ENCODE measurements at places on chromosomes 1 and 21.

DNA sequence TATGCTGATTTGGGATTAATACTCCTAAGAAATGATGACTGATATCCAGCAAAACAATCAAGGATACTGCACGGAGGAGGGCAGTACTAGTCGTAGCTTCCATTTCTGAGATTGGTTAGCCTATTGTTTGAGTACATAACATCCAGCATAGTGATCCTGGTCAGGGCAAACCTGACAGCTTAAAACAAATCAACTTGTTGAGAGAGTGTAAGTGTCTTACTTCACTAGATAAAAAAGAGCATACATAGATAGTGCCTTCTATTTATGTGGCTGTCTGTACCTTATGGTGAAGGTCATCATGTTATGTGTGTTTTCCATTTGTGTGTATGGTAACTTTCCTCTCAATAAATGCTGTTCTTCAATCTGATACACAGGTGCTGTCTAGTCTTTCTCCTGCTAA is 228.4 kb downstream of the PTGER3 start:
- DNase-seq = no peak

- DNase-seq = peak; percentile 31
These were observed 18.0 kb downstream of the BMP8A start for GRCh38 chr1:39509360-39510009.

- DNase-seq = no peak
These were observed 579 bp downstream of the SH3BP5L start for GRCh38 chr1:248825136-248825535.

DNA sequence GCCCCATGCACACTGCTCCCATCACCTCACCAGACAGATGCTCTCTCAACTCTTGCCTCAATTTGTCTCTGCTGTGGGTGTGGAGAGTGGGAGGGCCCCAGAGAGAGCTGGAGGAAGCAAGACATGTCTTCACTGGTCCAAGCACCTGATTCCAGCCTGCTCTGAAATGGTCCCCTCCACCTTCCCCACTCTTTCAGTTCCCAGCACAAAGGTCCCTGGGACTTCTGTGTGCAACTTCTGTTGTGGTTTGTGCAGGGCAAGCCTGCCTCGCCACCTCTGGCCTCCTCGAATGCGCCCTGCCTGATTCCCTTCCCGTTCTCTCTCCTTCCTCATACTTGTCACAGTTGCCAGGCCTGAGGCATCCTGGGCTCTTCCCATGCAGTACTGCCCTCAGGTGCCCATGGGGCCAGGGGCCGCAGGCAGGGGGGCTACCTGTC is 119.3 kb downstream of the SYT2 start:
- DNase-seq = no peak

- no peak for DNase-seq
These were observed 106.4 kb downstream of the IFI44 start for GRCh38 chr1:78755986-78756385.

DNA sequence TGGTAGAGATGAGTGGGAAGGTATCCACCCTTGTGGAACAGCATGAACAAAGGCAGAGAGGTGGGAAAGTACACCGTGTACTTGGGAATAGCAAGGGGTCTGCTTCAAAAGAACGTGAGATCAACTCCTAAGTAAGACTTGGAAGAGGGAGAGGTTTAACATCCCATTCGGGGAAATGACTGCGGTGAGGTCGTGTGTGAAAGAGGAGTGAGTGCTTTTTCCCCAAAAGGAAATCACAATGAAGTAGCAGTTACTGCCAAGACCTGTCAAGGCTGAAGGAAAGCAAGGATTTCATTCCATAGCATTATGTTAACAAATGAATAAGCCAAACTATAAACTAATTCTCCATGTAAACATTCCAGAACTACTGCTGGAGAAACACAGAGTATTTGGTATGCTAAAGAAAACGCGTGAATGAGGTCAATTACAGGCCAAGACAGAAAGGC is 20.0 kb upstream of the SYDE2 start:
- DNase-seq = no peak

GRCh38 chr1:94562519-94563260 is 21.1 kb upstream of the F3 start:
- no peak for DNase-seq

GRCh38 chr1:159892944-159893343 is 7.0 kb downstream of the CFAP45 start:
- DNase-seq = no peak

DNA sequence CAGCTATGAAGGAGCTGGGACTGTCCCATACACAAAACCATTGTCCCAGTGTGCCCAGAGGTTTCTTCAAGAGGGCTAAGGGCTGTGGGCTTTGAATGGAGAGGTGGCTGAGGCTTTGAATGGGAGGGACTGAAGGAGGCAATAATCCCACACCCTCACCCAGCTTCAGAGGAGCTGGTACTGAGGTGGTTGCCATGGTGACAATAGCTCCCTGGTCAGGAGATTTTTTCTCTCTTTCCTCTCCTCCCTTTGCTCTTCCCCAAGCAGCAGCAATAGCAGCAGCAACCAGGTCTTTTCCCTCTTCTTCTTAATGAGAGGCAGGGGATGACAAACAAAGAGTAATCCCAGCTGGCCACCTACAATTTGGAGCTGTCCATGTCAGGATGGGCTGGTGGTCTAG is 1.6 kb downstream of the HPCAL4 start:
- DNase-seq = no peak

DNA sequence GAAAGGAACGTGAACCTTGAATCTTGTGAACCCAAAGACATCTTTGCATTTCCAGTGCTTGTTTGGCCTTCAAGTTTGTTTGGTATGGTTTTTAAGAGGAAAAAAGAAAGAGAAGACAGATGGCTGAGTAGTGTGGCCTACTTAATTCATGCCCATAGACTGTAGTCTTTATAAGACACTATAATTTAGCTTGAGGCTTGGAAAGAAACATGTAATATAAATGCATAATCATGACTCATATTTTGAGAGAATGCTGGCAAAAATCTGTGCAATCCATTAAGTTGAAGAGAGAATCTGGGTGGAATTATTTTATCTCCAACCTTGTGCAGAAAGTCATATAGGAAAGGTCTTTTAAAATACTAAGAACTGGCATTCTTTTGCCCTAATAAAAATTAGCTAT is 179.3 kb downstream of the SIPA1L2 start:
- no peak for DNase-seq

DNA sequence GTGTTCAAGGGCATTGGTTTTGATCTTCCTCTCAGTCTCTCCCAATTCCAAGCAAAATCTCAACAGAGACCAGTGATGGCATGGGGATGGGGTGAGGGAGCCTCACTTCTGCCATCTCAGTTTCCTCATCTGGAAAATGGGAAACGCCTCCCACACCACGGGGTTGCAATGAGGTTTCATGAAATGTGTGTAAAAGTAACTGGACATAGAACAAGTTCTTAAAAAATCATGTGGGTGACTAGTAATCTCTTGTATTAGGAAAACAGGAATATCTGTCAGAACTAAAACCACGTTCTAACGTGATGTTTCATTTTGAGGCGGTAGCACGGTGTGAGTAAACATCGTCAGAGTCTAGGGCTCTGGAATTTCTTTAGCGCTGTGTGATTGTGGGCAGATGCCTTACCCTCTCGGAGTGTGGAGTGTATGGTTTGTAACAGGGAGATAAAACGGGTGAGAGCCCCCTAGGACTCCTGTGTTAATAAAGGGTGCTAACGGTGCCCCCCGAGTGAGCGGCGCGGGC is 55.5 kb upstream of the DNAJC6 start:
- no peak for DNase-seq

DNA sequence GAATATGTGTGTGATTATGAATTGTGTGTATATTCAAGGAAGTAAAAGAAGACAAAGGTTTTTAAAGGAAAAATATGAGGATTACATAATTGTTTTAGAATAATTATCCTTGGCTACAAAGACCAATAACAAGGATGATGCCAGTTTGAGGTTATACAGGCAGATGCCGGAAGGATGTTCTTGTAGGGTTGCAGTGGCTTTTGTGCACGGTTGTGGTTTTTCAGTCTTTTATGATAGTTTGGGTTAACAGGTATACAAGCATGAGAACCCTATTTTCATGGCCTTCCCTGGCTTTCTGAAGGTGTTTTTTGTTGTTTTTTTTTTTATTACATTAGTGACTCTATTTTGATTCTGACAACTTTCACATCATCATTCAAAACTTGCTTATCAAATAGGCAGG is 4.9 kb downstream of the CR2 start:
- no peak for DNase-seq

DNA sequence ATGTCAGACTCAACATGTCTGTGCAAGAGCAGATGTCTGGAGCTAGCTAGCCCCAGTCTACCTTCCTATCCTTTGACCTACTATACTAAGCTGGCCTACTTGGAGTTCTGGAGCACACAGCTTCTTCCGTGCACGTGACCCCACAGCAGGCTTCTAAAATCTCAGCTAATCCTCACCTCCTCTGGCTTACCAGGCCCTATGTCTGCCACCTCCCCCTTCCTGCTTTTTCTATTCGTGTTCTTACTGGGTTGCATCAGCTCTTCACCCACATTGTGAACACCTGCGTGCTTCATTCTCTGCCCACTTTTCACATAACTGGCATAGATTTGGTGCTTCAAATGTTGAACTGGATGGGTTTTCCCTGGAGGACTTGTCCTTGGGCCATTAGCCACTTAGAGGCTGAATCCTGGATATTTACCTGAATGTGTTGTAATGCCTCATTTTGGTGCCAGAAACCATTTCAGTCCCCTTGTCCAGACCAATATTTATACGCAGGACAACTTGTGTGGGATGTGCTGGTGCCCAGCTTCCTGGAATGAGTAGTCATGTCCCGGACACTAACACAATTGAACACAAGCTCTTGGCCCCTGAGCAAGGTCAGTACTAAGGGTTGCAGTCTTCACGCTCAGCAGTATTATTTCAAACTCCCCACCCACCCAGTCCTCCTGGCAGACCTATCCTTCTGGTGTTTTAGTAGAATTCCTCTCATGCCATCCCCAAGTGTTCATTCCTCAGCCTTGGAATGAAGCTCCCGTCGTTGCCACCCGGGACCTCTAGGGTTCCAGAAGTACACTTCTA is 24.0 kb downstream of the TENT5C start:
- DNase-seq = no peak

GRCh38 chr1:64161357-64161941 is 42.0 kb upstream of the UBE2U start:
- no peak for DNase-seq

DNA sequence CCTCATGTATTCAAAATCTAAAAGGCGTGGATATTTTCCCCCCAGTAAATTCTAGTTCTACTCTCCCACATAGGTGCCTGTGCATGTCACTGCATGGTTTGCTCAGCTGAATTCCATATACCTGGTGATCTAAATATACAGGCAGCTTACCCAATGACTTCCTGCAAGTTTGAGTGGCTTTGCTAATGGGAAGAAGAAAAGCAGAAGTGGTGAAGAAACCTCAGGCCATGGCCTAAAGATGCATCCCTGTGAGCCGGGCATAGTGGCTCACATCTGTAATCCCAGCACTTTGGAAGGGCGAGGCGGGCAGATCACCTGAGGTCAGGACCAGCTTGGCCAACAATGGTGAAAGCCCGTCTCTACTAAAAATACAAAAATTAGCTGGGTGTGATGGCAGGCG is 11.5 kb downstream of the SLC44A3 start:
- DNase-seq = no peak

GRCh38 chr1:221834698-221835513 is 93.0 kb upstream of the DUSP10 start:
- no peak for DNase-seq

GRCh38 chr1:153805042-153805745 is 30.0 kb downstream of the SLC27A3 start:
- peak; percentile 87 for DNase-seq

DNA sequence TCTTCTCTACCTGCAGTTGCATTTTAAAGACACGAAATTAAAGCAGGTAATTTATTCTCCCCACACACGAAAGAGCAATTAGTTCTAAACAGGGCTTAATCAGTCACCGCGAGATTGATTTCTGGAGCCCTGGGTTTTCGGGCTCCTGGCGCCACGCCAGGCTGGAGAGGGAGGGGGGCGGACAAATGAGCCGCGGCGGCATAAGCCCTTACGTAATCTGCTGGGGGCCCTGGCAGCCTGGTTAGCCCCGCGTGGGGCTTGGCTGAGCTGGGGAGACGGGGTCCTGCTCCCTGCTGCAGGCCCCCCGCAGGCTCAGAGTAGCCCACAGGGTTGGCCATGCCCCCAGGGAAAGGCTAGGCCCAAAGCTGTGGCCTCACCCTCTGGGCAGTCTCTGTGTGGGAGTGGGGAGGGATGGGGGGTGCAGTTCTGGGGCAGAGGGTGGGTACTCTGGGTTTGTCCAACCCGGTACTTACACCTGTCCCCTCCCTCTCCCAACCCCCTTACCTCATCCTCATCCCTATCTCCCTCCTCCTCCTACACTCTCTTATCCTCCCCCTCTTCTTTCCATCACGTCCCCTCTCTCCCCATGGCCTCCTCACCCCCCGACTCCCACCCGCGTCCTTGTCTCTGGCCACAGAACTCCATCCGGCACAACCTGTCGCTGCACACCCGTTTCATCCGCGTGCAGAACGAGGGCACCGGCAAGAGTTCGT is 19.9 kb downstream of the FOXO6 start:
- DNase-seq = no peak

DNA sequence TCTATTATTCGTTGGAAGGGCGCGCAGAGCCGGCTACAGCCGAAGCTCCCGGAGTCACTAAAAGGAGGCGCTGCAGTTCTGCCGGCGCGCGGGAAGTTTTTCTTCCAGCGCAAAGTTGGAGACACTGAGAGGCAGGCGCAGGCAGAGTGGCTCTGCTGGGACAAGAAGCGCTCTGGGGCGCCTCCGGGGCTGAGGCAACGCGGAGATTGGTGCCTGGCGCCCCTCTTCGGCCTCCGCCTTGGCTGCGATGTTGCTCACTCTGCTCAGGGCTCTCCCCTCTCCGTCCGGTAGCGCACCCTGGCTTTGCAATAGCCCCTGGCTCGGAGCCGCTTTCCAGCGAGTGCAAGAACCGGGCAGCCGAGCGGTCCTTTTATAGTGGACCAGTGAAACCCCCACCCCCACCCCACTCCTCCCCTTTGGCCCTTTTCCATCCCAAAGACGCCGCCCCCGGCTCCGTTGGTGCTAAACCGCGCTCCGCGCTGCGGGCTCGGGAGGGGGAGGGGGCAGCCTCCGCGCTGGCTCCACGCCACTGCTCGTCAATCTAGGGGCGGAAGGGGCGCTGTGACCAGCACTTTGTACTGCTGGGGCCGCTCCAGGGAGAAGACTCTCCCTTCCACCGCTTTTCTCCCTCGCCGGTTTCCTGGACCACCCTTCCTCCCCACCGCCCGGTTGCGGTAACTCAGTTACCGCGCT is at the start of gene ADAMTS1:
Gene ADAMTS1 (minus strand): TSS at position 344 of the 693 bp plus-strand sequence. CDS start 455 bp downstream, outside the sequence.
- peak; percentile 80 for DNase-seq

- DNase-seq = no peak
These were observed 251.3 kb downstream of the SDCCAG8 start for GRCh38 chr1:243507001-243507671.

DNA sequence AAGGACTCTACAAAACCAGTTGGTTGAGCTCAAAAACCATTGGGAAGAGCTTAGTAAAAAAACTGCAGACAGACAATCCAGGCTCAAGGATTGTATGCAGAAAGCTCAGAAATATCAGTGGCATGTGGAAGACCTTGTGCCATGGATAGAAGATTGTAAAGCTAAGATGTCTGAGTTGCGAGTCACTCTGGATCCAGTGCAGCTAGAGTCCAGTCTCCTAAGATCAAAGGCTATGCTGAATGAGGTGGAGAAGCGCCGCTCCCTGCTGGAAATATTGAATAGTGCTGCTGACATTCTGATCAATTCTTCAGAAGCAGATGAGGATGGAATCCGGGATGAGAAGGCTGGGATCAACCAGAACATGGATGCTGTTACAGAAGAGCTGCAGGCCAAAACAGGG is 104.0 kb upstream of the BMP8A start:
- peak; percentile 86 for DNase-seq
